ENCODE measurements at places on chromosomes 1 and 21.

- DNase-seq: no peak
Observed at GRCh38 chr1:62271948-62272728, 47.1 kb downstream of the KANK4 start.

DNA sequence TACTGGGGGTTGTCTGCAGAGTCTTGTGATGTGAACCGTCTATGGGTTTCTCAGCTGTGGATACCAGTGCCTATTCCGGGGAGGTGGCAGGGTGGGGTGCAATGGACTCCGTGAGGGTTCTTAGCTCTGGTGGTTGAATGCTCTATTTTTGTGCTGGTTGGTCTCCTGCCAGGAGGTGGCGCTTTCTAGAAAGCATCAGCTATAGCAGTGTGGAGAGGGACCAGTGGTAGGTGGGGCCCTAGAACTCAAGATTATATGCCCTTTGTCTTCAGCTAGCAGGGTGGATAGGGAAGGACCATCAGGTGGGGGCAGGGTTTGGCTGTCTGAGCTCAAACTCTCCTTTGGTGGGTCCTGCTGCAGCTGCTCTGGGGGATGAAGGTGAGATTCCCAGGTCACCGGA, 127.3 kb upstream of the PLD5 start:
- no peak for DNase-seq

DNA sequence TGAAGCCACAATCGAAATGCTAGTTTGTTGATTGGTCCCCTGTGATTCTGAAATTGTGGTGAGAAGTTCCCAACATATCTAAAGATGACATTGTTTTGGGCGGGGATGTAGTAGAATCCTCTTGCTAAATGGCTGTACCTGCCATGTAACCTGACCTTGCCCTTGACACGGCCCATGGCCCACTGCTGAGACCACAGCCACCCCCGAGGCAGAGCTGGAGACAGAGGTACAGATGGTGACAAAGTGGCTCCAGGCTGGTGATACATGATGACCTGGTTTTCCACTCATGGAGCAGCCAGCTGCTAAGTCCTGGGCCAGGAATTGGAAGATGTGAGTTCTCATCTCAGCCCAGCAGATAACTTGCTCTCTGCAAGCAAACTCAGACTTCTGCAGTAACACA, 226.5 kb downstream of the FOXD2 start:
- DNase-seq: no peak

- no peak for DNase-seq
Observed at GRCh38 chr1:59730302-59730701, 84.4 kb upstream of the HOOK1 start.

DNA sequence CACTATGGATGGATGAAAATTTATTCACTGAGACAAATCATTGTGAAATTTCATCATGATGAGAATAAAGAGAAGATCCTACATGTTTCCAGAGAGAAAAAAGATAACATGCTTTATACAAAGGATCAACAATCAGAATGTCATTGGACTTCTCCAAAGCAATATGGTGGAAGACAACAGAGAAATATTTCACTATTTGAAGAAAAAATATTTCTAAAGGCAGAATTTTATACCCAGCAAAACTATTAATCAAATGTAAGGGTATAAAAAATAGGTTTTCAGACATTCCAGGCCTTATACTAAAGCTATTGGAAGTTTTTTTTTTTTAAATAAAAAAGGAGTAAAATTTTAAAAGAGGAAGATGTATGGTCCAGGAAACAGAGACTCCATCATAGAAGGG, 100.6 kb upstream of the OLIG2 start:
- DNase-seq: no peak

DNA sequence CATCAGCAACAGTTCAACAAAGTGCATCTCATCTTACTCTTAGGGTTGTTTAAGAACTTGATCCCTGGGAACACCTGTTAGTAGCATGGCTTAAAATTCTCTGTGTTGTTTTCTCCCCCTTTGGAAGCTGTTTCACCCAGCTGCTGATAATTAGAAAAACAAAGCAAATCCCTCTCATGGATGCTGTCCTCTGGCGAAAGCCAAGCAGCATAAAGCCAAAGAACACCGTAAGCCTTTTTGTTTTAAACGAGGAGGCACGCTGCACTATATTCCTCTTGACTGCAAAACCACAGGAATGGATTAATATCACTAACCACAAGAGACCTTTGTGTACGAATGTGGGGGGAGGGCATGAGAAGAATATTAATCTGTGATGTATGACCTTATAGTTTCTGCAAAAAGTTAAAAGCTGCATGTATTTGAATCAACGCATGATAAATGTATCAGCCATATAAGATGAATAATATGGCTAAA, 923.2 kb downstream of the LTN1 start:
- DNase-seq: no peak

DNA sequence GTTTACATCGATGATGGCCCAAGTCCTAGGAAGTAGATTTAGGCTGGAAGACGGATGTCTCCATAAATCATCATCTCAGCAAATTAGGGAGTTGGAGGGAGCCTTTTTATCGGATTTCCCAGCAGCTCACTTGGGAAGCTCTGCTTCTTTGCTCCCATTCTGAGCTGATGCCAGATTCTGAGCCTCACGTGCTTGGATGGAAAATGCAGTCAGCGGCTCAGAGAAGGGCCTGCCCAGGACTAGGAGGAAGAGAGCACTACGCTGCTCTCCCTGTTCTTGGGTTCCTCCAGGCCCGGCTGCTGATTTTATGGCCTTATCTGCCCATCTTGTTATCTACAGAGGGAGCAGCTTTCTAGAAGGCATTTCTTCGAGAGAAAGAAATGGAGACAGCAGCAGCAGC, 42.0 kb downstream of the UBIAD1 start:
- DNase-seq: no peak

GRCh38 chr1:33149453-33150190, 32.2 kb downstream of the TRIM62 start:
- no peak for DNase-seq

DNA sequence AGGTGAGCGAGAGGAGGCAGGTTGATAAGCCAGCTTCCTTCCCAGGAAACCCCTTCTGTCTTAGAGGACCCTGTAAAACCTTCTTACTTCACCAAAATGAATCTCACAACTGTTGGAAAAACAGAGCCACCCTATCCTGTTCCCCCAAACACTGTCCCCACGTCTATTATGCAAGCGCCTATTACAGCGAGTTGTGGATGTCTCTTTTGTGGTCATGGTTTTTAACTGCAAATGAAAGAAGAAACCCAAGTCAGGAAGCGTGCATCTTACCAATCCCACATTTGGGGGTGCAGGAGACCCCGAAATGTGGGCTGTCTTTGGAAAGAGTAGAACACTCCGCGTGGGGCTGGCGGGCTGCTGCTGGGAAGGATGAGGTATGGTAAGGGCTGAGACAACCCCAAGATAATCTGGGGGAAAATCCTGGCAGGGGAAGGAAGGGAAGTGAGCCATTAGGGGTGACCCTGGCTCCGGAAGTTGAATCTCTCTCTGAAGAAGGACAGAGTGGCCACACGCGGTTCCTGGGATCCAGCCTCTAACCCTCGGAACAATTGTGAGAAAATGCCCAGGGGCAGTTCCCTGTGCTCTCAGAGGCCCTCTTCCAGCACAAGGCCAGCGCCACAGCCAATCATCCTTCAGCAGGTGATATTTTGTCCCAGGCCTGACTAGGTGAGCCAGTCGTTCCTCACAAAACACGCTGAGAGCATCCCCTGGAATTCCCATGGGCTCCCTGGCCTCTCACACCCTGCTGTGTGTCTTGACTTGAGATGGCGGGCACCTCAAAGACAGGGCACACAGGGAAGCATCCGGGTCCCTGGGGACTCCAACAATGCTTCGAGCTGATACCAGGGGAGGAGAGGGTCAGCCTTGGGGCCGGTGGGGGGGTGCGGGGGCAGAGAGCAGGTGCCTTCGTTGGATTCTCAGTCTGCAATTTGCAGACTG, 168.5 kb upstream of the IRF2BP2 start:
- DNase-seq: no peak

DNA sequence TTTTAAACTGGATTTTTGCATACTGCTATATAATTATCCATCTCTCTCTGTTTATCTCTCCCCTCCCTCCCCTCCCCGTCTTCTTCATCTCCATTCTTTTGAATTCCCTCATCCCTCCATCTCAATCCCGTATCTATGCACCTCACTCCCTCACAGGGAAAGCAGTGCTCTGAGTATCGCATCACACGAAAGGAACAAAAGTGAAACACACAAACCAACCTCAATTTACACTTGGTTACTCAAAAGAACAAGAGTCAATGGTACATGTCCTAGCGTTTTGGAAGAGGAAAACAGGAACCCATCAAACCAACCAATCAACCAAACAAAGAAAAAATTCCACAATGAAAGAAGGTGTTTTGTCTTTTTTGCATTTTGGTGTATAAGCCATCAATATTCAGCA, 115.1 kb downstream of the NBPF12 start:
- no peak for DNase-seq

DNA sequence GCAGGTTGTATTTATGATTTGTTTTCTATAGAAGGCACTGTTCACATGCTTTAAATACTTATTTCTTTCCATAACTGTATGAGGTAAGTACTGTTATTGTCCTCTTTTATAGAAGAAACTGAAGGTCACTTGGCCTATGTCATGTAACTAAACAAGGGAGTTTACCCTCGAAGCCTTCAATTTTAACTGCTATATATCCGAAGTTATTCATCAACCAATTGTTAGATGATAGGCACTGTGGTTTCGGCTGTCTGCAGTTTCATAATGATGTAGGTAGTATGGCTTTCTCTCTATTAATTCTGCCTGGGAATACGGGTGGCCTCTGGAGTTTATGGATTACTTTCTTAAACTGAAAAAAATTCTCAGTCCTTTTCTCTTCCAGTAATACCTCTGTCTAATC, 413.3 kb upstream of the ADGRL2 start:
- no peak for DNase-seq

DNA sequence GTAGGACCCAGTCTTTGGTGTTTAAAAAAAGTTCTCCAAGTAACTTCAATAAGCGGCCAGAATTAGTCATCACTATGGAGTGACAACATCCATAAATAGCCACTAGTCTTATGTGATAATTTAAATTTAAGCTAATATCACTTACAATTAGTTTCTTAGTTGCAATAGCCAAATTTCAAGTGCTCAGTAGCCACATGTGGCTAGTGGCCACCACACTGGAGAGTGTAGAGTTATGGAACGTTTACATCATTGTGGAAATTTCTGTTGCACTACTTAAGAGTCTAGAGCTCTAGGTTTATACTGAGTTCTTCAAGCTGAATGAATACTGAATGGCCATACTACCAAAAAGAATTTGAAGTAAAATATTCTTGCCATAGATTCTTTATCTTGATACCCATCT, 121.1 kb downstream of the RUNX1 start:
- no peak for DNase-seq

GRCh38 chr1:55064071-55064581, 24.8 kb downstream of the PCSK9 start:
- no peak for DNase-seq

DNA sequence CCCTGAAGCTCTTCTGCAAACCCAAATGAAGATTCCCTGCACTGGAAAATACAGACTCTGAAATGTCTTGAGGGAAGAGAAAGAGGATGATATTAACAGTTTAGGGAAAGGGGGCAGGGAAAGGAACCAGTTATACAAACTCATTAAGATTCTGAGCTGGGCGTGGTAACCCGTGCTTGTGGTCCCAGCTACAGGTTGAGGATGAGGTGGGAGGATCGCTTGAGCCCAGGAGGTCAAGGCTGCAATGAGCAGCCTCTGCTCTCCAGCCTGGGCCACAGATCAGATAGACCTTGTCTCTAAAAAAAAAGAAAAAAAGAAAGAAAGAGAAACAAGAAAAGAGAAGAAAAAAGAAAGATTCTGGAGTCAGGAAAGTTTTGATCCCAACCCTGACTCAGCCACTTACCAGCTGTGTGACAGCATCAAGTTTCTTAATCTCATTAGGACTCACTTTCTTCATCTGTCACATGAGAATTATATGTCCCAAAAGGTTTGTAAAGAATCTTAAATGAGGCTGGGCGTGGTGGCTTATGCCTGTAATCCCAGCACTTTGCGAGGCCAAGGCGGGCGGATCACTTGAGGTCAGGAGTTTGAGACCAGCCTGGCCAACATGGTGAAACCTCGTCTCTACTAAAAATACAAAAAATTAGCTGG, 53.9 kb downstream of the OPTC start:
- no peak for DNase-seq

- no peak for DNase-seq
Observed at GRCh38 chr1:46248122-46248920, 758 bp downstream of the RAD54L start.

- no peak for DNase-seq
Observed at GRCh38 chr1:18805925-18806849, 53.3 kb downstream of the TAS1R2 start.

DNA sequence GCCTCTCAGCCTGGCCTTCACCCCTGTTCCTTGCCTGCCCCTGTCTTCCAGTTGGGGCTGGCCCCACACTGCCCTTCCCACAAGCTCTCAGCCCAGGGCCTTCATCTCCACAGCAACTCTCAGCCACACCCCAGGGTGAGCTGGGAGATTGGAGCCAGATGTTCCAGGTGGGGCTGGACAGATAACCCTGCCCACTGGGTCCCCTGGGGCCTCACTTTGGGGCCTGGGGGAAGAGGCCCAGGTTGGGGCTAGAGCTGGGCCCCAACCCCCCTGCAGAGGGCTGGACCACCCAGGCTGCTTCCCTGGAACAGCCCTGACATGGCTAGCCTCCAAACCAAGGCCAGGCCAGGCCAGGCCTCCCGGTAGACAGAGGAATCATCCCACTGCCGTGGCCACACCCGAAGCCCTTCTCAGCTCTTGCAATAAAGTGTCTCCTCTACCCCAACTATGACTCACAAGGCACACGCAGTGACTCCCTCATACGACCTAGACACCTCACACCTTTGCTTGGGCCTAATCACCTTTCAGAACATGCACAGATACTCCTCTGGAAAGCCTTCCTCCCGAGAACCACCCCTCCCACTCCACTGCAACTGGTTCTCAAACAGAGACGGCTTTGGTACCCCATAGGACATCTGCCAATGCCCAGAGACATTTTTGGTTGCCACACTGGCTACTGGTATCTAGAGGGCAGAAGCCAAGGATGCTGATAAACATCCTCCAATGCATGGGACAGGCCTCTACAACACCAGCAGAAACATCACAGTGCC, 22.2 kb downstream of the SLC2A1 start:
- DNase-seq: no peak

- no peak for DNase-seq
Observed at GRCh38 chr1:102772831-102773230, 335.5 kb downstream of the COL11A1 start.

DNA sequence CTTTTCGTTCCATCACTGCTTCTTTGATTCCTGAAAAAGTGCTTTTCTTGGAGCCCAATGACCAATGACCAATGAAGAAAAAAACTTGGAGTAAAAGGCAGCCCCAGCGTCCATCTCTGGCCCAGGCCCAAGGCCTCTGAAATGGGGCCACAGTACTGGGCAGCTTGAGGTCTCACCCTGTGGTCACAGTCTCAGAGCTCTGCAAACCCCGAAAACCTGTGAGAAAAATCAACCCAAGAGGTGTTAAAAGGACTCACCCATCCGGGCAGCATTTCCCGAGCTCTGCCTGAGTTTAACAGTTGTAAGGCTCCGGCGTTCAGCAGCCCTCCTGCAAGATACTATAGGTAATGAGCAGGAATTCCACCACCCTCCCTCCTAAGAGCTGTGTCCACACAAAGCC, 2.1 kb upstream of the EFHD2 start:
- DNase-seq: no peak

GRCh38 chr1:182107209-182107608, 45.7 kb upstream of the ZNF648 start:
- no peak for DNase-seq

Data from stimulated activated CD8-positive, alpha-beta memory T cell treated with anti-CD3 and anti-CD28 coated beads, Interleukin-4, amount 100 ng/mL, for 4 hours (primary cell).